ENCODE measurements at places on chromosomes 12 and 14.
A peak's percentile ranks its signal among the peaks of the same experiment; 100 is the strongest.

DNA sequence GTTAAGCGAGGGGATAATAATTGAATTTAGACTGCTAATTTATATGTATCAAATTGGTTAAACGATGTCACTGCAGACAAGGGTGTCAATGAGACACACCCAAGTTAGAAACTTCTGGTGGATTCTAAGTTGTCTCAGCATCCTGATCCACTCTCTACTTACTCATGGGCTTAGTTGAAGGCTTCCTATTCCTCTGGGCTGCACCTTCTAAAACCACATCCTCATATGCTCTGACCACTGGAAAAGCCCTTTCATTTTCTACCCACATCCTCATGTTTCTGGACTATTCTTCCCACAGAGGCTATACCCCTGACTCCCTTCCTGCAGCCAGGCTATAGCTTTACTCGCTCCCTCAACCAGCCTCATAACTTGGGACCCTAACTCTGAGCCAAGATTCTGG is 493.8 kb downstream of the VRK1 start:
- ATAC-seq: peak; percentile 17

GRCh38 chr14:63039866-63040265 is 5.4 kb downstream of the KCNH5 start:
- ATAC-seq: no peak

- no peak for ATAC-seq
Measured at GRCh38 chr12:75553398-75553797, 42.0 kb upstream of the KRR1 start.

- ATAC-seq: no peak
Measured at GRCh38 chr12:89451841-89452251, 72.8 kb downstream of the GALNT4 start.

- no peak for ATAC-seq
Measured at GRCh38 chr12:113862590-113863454, 103.3 kb downstream of the RBM19 start.

DNA sequence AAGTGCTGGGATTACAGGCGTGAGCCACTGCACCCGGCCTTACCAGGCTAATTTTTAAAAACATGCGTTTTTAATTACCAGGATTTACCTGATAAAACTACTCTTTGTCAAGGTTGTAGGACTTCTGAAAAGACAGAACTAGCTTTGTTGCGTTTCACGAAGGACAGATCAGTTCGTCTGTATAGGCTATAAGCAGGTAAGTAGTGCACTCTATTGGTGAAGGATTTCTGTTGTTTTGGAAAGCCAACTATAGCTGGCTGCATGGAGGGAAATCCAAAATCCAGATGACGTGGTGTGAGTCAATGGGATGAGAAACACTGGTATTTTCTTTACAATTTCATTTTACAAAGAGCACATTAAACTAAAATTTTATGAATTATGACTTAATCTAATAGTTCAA is 14.6 kb downstream of the GNPNAT1 start:
- no peak for ATAC-seq

DNA sequence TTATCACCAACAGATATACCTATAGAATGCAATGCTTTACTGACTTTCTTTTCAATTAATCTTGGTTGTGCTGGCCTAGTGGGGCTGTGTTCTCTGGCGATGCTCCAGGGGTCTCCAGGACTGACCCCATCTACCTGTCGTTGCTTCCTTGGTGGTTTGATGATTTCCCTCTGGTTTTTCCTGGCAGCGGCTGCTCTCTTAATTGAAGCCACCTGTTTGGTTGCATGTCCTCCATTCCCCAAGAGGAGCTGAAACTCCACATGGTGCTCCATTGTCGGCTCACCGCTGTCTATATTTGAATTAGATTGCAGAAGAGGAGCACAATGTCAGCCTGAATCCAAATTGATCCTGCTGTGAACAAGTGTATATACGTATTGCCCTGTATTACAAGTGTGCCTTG is 7.1 kb upstream of the IFNG-AS1 start:
- ATAC-seq: no peak

- ATAC-seq: no peak
Measured at GRCh38 chr12:127127897-127128296, 1139.1 kb upstream of the TMEM132C start.
